ENCODE measurements at places on chromosomes 7 and 10.
A peak's percentile ranks its signal among the peaks of the same experiment; 100 is the strongest.

GRCh38 chr10:50242777-50243176 is 8.5 kb downstream of the ASAH2 start:
- DNase-seq: no peak

DNA sequence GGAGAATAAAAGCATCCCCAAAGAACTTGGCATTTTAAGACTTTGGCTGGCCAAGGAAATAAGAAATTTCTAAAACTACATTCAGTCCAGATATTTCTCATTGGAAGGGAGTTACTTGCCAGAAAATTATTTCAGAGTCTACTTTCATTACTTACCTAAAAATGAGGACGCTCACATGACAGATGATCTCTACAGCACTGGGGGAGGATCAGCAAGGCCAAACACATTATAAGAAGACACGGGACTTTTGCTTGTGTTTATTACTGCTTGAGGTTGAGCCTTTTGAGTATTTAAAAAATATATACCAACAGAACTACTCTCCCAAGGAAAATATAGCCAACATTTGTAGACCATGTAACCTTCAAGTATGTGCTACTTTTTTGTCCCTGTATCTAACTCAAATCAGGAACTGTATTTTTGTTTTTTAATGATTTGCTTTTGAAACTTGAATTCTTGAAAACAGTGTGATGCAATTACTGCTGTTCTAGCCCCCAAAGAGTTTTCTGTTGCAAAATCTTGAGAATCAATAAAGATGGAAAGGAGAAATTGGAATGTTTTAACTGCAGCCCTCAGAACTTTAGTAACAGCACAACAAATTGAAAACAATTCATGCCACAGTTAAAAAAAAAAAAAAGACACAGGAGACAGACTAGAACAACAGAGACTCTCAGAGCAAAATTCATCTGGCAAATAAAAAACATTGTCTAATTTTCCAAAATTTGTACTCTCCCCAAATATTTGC is 128.1 kb downstream of the ZNF438 start:
- no peak for DNase-seq

DNA sequence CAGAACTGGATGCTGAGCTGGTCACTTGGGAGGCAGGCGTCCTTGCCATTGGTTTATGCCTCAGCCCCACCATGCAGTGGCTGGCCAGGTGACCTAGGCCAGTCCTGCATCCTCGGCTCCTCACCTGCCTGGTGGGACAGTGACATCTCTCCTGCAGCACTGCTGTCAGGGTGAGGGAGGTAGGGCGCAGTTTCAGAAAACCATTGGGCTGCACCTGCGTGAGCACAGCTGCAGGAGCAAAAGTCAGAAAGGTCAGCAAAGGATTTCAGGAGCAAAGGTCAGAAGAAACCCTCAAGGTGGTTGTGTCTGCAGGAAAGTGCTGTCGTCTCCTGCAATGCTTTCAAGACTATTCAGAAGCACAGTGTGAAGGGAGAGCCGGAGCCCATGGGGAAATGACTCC is 48.1 kb downstream of the EGFR start:
- DNase-seq: no peak

GRCh38 chr10:22852712-22853353 is 75.0 kb upstream of the ARMC3 start:
- DNase-seq: no peak

DNA sequence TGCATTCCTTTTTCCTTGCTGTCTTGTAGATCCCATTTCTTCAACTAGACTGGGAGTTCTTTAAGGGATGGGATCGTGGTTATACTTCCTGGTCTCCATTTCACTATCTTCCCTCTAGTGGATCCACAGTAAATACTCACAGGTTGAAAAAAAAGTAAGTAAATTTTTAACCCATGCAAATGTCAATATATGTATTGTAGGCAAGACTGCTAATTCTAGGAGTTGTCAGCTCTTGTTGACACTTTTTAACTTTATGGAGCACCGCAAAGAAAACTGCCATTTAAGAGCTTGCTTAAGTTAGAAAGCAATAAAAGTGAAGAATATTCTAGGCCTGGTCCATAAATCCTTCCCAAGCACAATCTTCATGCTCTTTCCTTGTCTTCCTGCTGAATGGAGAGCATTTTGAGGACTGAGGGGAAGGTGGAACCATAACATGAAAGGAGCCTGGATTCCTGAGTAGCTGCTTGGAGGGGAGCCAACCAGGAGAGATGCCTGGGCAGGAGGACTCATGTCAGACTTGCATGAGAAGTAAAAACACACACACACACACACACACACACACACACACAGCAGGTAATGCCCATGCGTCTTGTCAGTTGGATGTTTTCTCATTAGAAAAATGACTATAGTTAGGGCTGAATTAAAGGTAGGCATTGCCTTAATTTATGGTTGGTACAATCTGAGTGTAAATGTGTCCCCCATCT is 32.2 kb downstream of the VWA2 start:
- DNase-seq: no peak

- DNase-seq: peak; percentile 91
Observed at GRCh38 chr10:14358886-14359573, 28.3 kb upstream of the FRMD4A start.

DNA sequence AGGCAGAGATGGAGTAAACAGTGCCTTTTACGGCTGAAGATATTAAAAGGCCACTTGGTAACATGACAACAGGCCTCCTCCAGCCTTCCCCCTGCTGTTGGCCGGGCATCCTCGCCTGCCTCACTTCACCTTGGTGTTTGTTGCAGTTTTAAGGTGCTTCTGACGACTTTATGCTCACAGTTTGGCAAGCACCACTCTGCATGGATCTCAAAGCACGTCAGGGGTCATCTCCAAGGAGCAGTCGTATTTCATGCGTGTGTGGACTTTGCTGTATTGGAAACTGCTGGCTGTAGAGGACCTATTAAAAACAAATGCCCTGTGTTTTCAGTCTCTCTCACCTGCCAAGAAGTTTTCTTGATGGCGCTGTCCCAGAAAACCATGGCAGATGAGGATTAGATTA is 483.1 kb downstream of the RPS24 start:
- DNase-seq: peak; percentile 8

- peak; percentile 62 for DNase-seq
Observed at GRCh38 chr7:27277628-27278027, 35.0 kb downstream of the EVX1 start.

- peak; percentile 71 for DNase-seq
Observed at GRCh38 chr10:60387531-60387930, 2.1 kb downstream of the ANK3 start.

DNA sequence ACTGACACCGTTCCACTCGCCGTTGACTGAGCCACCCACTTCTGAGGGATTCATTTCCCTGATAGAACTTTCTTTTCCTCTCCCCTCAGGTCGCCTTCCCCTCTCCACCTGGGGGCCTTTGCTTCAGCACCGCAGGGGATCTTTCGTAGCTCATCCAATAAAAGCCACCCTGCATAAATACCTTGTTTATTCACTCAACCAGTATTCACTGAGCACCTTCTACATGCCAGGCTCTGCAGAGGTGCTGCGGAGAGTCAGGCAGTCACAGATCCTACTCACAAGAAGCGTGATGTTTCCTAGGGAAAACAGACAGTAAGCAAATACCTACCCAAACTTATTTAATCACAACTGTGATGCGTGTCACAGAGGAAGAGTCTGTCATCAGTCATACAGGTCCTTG is 127.7 kb downstream of the TEX36 start:
- no peak for DNase-seq

GRCh38 chr10:112279433-112279832 is 3.8 kb upstream of the TECTB start:
- DNase-seq: no peak

DNA sequence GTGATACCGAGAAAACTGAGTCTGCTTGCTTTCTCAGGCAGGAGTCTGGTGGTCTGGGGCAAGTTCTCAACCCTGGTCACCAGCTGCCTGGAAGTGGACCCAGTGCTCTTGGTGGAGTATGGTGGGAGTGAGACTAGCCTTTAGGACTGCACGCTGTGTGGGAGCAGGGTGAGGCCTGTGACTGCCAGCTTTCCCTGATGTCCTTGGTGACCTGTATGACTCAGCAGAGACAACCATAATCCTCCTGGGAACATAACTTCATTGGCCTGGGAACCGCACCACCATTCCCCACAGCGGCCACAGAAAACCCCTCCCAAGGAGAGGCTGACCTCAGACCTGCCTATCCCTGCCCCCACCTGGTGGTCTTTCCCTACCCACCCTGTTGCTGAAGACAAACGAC is 139.5 kb upstream of the CHRM2 start:
- no peak for DNase-seq
